ENCODE measurements at places on chromosomes 5 and 9.

GRCh38 chr9:128092199-128092977, 24.4 kb downstream of the SLC25A25 start:
- DNase-seq: no peak

DNA sequence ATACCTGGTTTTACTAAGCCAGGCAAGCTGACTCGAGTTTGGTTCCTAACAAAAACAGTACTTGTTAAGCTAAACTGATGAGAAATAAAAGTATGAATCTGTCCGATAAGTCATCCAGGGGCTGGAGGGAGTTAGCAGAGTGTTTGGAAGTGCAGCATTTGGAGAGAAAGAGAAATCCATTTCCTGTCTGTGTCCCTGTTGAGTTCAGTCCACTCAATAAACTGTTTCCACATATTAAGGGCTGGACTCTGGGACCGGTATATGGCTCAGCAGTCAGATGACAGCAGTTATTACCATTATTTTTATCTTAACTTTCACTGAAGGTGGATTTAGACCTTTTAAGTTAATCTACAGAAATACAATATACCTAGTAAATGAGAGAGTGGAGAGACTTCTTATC, 130.6 kb upstream of the ADRA1B start:
- no peak for DNase-seq

- DNase-seq: no peak
Observed at GRCh38 chr5:55763746-55764420, 26.0 kb downstream of the DDX4 start.

GRCh38 chr5:80987078-80987766, 27.1 kb downstream of the RASGRF2 start:
- no peak for DNase-seq

GRCh38 chr5:94705427-94705826, 87.0 kb downstream of the SLF1 start:
- DNase-seq: no peak

- DNase-seq: no peak
Observed at GRCh38 chr9:122020398-122020797, 72.7 kb downstream of the TTLL11 start.

- no peak for DNase-seq
Observed at GRCh38 chr9:32456564-32456963, 69.4 kb downstream of the RIGI start.

DNA sequence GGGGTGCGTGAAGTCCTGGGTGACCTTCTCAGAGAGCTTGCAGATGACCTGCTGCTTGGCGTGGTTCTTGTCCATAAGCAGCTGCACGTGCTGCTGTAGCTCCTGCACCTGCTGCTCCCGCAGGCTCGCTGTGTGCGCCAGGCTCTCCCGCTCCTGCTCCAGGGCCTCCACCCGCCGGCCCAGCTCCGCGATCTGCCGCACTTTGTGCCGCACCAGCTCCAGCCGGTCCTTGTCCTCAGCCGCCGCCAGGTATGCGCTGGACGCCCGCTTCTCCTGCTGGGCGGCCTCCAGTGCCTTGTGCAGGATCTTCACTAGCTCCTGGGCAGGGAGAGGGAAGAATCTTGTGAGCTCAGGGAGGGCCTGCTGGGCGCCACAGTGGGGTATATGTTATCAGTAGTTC, 28.5 kb upstream of the CORO2A start:
- no peak for DNase-seq

GRCh38 chr9:79883073-79883645, 311.4 kb downstream of the TLE4 start:
- no peak for DNase-seq

DNA sequence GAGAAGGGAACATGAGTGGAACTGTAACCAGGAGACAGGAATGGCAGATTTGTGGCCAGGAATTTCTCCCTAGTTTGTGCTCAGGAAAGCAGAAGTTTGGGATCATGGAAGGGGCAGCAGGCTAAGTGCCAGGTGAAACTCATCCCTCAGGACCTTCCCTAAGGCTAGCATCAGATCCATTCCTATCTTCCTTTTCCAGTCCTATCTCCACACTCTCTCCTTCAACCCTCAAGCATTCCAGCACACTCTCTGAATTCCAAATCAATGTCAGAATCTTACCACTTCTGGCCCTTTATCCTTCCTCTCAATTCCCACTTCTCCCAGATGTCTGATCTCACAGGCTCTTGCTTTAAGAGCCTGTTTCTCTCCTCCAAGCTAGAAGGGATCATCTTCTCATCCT, 53.2 kb upstream of the GRIA1 start:
- no peak for DNase-seq

GRCh38 chr5:55708732-55709131, 3.4 kb downstream of the SLC38A9 start:
- no peak for DNase-seq

DNA sequence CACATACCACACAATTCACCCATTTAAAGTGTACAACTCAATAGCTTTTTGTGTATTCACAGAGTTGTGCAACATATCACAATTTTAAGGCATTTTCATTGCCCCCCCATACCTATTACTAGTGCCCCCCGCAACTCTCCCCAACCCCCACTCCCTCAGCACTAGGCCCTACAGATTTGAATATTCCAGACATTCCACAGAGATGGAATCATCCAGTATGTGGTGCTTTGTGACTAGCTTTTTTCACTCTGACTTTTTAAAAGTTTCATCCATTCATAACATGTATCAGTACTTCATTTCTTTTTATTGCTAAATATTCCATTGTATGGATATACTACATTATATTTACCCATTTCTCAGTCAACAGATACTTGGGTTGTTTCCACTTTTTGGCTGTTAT, 102.9 kb upstream of the LRRTM2 start:
- no peak for DNase-seq

DNA sequence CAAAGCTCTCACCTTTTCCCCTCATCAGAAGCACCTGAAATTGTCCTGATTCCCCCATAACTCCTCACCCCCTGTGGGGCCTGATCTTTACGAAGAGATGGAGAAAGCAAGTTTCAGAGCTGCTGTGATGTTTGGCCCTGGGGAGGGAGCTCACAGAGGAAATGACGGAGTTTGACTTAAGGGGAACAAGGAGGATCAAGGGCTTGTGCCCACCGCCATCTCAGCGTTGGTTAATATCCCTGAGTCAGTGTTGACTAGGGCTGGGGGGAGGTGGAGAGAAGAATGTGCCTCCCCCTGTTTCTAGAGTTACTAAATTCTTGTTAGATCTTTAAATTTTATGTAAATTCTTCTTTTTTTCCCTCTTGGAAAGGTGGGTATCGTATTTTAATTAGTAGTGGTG, 27.8 kb downstream of the FGF18 start:
- no peak for DNase-seq

DNA sequence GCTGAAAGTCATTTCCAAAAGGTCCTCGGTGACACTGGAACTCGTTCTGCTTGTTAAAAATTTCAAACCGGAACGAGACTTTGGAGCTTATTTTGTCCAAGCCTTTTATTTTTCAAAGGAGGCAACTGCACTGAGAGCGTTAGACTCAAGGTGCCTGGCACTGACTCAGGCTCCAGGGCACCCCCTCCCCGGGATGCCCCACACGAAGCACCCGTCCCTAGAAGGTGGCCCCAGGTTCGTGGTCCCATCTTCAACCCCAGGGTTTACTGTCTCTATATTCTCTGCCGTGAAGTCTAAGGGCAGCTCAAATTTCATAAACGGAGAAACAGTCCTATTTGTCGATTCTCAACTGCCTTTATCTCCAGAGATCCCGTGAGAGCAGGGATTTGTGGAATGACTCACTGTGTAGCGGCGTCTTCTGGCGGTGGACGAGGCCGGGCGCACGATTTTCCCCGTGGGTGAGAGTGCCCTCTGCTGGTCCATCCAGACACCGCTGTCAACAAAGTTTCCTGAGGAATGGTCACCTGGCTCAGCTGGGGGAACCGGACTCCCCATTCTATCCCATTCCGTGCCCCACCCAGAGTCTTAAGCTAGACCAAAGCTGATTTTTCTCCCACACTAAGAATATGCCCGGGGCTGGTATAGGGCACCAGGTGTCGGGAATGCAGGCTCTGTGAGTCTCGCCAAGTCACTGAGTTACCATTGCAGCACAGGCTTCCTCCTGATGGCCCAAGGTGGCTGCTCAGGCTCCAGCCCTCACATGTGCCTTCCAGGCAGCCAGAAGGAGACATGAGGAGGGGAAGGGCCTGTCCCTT, 27.1 kb upstream of the SLC6A19 start:
- peak; percentile 32 for DNase-seq

DNA sequence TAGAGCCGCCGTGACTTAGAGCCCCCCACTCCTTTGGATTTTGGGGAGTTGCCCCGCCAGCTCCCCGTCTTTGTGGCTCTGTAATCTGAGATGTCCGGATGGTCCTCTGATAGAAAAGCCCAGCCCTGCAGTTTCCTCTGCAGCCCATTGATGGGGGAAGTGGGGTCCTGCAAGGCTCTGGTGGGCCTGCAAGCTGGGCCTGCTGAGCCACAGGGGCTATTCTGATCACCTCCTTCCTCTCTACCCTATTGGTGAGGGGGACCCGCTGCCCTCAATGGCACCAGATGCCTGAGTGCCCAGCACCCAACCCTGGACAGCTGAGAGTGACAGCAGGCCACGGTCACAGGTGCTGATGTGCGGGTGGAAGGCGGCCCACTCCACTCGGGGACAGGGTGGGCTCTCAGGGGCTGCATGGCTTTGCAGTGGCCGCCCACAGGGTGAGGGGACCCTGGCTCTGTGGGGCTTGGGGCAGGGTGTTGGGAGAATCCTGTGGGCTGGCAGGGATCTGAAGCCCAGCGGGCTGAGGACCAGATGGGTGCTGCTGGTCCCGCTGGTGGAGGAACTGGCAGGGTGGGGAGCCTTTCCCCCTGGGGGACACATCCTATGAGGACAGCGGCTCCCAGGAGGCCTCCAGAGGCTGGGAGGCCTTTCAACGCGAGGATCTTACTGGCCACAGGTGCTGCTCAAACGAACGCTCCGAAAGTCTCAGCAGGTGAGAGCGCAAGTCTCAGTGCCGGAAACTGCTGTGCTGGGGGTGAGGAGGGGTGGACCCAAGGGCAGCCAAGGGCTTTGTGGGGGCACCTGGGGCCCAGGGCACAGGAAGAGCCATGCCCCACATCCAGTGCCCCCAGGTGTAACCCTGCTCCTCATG, 30.0 kb upstream of the LPCAT1 start:
- no peak for DNase-seq

GRCh38 chr5:180590543-180591310, 572 bp downstream of the SCGB3A1 start:
- DNase-seq: no peak

DNA sequence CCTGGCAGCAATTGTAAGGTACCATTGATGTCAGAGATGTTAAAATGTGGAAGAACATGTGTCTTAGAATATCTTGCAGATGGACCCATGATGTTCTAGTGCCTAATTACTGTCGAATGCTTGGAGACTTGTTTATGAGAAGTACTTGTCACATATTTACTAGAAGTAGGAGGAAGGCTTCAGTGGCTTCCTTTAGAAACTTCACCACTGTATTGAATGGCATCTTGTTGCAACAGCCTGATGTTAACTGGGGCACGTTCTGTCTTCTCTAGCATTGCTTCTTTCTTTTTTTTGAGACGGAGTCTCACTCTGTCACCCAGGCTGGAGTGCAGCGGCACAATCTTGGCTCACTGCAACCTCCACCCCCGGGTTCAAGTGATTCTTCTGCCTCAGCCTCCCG, 16.5 kb downstream of the UGCG start:
- DNase-seq: no peak

GRCh38 chr5:40233268-40233667, 446.4 kb upstream of the PTGER4 start:
- no peak for DNase-seq

DNA sequence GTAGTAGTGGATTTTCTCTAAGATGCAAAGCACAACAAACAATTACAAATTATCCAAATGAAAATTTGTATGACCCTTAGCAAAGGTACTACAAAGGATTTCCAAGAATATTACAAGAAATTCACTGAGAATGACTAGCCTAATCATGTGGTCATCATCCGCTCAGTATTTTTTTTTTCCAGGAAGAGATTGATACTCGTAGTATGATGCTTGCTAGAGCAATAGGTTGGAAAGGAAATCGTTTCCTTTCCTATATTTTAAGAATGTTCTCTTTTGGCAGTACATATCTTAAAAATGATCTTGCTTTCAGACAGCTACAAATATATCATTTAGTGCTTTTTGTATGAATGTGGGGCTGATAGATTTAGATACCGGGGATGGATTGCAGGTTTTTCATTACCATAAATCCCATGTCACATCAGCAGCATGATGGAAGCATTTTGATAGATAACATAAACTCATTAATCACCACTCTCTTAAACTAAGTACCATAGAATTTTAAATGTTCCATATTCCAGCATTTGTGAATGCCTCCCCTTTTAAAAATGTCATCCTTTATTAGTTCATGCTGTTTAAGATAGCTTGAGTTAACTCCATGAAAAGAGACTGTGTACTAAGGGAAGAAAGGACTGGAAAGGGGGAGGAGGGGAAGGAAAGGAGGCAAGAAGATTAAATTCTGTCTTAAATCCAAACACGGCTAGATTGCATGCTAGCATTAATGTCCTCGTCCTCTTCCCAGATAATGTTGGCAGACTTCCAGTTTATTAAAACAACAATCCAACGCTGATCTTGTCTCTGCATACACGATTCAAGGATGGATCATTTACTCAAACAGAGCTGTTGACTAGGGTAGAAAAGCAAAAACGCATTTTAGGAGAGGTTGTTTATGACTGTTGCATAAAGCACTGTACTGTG, 311.7 kb upstream of the ZNF608 start:
- DNase-seq: peak; percentile 39

Data from NCI-H446 treated with DMSO at 0.1 percent for 48 hours (cell line).